Activated T-cell treated with anti-CD3 and anti-CD28 coated beads for 4 hours (primary cell): ENCODE measurements at places on chromosomes 6 and 20.

- no peak for DNase-seq
These were observed 350.5 kb downstream of the ZFAND3 start for GRCh38 chr6:38169977-38170526.

- no peak for DNase-seq
These were observed 26.9 kb downstream of the LYRM2 start for GRCh38 chr6:89611666-89612065.

GRCh38 chr20:46000262-46000996 lies 8.3 kb upstream of the MMP9 start:
- DNase-seq = no peak

DNA sequence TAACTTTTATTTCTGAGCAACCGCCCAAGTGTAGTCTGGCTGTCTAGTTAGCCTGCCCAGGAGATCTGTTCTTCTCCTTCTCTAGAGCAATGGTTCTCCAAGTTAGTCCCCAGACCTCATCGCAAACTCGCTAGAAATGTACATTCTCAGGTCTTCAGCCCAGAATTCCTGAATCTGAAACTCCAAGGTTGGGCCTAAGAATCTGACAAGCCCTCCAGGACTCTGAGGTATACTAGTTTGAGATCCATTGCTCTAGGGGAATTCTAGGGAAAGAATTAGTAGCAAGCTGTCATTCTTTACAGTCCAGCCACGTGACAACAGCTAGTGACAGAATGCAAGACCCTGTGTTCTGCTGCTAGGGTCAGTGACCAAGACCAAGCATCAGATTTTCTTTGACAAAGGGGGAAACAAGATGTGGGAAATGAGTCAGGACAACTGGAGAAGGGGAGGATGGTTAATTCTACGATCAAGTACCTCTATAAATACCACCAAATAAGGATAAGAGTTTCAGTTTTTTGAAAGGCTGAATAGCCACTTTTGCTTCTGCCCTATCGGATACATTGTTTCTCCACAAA lies 5.8 kb downstream of the UBE2V1 start:
- no peak for DNase-seq

DNA sequence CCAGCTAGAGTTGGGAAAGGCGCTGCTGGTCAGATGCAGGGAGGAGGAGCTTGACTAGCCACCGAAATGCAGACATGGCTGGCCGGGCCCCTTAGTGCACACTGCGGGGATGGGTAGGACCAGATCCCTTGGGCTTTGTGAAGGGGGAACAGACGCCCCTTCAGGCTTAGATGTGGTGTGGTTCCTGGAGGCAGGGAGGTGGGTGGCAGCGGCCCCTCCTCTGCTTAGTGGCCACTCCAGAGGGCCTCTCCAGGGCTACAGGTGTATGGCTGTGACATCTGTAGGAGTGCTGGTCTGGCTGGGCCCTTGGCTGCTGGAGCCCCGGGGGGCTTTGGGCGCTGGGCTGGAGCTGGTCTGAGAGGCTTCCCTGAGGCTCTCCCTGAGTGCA lies 5.9 kb downstream of the CCND3 start:
- DNase-seq = no peak

DNA sequence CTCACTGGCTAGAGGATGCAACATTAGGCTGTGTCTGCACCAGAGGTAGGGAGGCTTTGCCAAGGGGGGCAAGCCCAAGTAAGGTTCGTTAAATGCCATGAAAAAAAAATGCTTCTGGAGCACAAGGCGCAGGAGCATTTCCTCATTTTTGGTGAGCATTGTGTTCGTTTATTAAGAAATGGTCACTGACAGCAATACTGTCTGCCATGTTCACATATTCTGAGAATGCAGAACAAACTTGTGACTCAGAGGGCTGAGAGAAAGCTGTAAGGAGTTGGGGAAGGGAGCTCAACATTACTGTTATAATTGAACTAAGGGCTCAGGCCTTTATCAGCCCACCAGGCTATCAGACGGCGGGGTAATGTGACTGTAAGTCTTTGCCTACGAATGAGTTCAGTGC lies 465.4 kb upstream of the BTBD3 start:
- DNase-seq = no peak

- no peak for DNase-seq
These were observed 50.4 kb downstream of the PHACTR1 start for GRCh38 chr6:12767016-12767415.

- DNase-seq = no peak
These were observed 5.4 kb downstream of the BPIFB3 start for GRCh38 chr20:33059136-33059535.

DNA sequence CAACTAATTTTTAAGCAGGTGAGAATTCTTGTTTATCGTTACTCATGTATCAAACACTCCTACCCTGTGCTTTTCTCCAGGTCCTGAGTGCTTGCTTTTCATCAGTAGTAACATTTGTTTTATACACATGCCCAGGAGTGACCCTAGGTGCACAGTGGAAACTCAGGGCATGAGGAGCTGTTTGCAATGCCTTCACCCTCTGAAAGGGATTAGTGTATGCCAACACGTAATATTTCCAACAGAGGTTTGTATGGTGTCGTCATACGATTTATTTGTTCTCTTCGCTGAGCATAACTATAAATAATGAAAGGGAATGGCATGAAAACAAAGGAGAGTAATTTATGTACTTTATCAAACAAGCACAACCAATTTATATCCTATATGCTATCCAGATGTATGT lies 537.4 kb upstream of the MMS22L start:
- no peak for DNase-seq

- peak; percentile 59 for DNase-seq
These were observed at the start of gene ANKEF1 for GRCh38 chr20:10034717-10035571. TSS of gene ANKEF1 (plus strand) at chr20:10034987. CDS start at chr20:10038302, 3,315 bp downstream.
